ENCODE measurements at places on chromosomes 5 and 9.
A peak's percentile ranks its signal among the peaks of the same experiment; 100 is the strongest.

GRCh38 chr9:83313781-83314180 lies 224.4 kb downstream of the FRMD3 start:
- DNase-seq = no peak

- DNase-seq = peak; percentile 43
Measured at GRCh38 chr5:135242021-135242865, 156.8 kb downstream of the MACROH2A1 start.

- no peak for DNase-seq
Measured at GRCh38 chr5:21237461-21237860, 1249.5 kb upstream of the CDH18 start.

DNA sequence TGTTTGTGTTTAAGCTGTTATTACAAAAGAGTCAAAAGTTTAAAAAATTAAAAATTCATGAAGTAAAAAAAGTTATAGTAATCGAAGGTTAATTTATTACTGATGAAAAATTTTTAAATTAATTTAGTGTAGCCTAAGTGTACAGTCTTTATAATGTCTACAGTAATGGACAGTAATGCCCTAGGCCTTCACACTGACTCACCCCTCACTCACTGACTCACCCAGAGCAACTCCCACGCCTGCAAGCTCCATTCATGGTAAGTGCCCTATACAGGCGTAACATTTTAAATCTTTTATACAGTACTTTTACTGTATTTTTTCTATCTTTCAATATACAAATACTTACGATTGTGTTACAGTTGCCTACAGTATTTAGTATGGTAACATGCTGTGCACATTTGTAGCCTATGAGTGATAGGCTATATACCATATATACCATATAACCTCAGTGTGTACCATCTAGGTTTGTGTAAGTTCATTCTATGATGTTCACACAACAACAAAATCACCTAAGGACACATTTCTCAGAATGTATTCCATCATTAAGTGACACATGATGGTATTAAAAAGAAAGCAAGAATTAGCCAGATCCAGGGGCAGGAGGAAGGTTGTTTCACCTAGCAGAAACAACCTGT lies 40.1 kb downstream of the DCAF10 start:
- no peak for DNase-seq

DNA sequence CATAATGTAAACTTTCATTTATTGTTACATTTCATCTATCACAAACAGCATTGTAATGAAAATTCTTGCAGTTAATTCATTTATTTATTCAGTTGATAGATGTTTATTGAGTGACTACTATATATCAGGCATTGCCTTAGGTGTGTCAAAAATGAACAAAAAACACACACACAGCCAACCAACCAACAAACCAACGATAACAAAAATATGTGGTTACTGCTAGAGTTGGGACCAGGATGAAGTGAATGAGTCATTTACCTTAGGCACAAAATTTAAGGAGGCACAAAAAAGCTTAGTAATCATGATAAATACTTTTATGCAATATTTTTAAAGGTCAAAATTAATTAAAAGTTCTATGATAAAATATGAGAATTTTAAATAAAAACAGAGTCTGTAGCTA lies 223.4 kb downstream of the CSNK1G3 start:
- DNase-seq = no peak

DNA sequence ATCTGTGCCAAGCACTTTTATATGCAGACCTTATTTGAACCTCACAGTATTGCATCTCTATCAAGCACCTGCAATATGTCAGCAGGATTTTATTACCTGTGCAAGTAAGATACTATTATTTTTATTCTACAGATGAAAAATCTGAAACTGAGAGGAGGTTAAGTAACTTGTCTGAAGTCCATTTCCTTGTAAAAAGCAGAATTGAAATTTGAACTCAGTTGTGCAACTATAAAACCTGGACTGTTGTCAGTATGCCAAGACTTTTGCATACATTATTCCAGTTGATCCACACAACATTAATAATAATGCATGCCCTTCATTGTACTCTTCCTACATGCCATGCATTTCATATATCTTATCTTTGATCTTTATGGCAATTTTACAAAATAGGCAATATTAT lies 82.2 kb upstream of the BRINP1 start:
- no peak for DNase-seq

DNA sequence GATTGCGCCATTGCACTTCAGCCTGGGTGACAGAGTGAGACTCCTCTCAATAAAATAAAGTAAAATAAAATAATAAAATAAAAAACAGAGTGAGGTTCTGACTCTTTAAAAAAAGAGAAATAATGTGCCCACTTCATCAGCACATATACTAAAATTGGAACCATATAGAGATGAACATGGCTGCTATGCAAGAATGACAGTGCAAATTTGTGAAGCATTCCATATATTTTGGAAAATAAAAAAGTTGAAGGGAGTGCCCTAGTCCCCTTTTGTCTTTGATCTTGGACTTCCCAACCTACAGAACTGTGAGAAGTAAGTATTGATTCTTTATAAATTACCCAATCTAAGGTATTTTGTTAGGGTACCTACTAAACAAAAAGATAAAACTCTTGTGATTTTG lies 23.1 kb downstream of the BASP1 start:
- DNase-seq = no peak

- no peak for DNase-seq
Measured at GRCh38 chr5:145951071-145951470, 14.7 kb downstream of the SH3RF2 start.

GRCh38 chr5:83441747-83442146 lies 29.8 kb upstream of the VCAN start:
- no peak for DNase-seq

- DNase-seq = no peak
Measured at GRCh38 chr9:72149231-72149975, at the start of gene GDA. TSS of gene GDA (plus strand) at chr9:72149440. CDS start at chr9:72149560, 120 bp downstream.

GRCh38 chr5:171521219-171521633 lies 101.8 kb downstream of the FGF18 start:
- peak; percentile 73 for DNase-seq

DNA sequence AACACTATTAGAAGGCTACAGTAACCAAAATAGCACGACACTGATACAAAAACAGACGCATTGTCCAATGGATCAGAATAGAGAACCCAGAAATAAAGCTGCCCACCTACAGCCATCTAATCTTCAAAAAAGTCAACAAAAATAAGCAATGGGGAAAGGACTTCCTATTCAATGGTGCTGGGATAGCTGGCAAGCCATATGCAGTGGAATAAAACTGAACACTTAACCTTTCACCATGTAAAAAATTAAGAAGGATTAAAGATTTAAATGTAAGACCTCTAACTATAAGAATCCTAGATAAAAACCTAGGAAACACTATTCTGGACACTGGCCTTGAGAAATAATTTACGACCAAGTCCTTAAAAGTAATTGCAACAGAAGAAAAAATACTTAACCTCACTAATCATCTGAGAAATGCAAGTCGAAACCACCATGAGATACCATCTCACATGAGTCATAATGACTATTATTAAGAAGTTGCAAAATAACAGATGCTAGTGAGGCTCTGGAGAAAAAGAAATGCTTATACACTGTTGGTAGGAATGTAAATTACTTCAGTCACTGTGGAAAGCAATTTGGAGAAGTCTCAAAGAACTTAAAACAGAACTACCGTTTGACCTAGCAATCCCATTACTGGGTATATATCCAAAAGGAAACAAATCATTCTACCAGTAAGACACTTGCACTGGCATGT lies 203.3 kb upstream of the CDH9 start:
- no peak for DNase-seq

- no peak for DNase-seq
Measured at GRCh38 chr5:174843263-174844250, 119.2 kb downstream of the MSX2 start.

DNA sequence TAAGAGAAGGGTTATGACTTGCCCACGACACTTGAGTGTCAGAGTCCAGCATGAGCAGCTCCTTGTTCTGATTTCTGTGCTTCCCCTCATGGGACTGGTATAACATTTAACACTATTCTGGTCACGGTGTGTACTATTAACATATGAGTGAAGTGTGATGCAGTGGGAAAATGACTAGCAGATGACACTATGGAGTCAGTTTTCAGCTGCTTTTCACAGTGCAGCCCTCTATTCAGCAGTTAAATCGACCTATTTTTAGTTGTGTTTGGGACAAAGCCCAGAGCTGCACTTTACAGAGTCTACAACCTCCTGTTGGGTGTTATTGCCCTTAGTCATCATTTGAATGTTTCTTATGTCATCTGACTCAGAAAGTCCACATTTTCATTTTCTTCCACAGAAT lies 59.1 kb downstream of the CHSY3 start:
- no peak for DNase-seq

GRCh38 chr5:305050-305449 lies 16.5 kb upstream of the AHRR start:
- DNase-seq = no peak

GRCh38 chr5:15575666-15576065 lies 75.7 kb downstream of the FBXL7 start:
- DNase-seq = no peak

- no peak for DNase-seq
Measured at GRCh38 chr9:114448706-114449105, 56.6 kb downstream of the WHRN start.

DNA sequence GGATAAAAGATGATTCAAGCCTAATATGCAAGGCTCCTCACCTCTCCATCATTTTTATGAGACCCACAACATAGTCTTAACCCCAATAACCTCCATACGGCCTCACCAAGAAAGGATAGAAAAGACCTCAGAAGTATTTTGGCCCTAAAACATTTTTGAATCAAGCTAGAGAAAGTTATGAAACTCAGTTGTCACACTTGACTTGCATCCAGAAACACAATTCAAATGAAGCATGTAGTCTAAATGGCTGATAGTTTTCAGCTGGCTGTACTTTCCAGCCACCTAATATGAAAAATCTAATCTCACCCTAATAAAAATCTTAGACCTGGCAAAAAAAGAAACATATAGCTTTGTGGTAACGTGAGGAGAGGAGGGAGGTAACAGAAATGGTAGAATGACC lies 116.1 kb downstream of the ARL15 start:
- DNase-seq = no peak

DNA sequence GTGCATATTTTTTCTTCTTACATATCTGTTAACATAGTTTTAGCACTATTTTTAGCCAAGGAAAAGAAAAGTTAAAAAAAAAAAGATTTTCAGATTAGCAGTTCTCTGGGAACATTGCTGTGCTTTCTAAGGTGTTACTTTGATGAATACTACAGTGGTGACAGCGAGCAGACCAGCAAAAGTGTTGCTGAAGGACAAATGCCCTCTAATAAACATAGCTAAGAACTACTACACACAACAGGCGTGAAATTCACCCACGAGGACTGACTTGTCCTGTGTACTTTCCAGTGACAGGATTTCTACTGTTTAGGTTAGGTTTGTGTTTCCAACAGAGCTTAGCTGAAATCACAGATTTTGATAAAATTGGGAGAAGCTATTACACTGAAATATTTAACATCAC lies 153.8 kb downstream of the HCN1 start:
- no peak for DNase-seq
